ENCODE measurements at places on chromosomes 16 and 17. TPM values are rescaled to one million over a fixed set of nuclear protein-coding genes. Genes with fewer than 3 reads are reported as not detected.

NOXO1 gene
- not detected for total RNA-seq

RCVRN gene
- total RNA-seq: not detected

OTOA gene
- total RNA-seq: not detected

GPR139 gene
- not detected for total RNA-seq

OR2C1 gene
- total RNA-seq: not detected

TMEM238L gene
- total RNA-seq: not detected

BRIP1 gene
- total RNA-seq: 12.2 TPM

KCNJ12 gene
- 0.51 TPM for total RNA-seq

MYL11 gene
- not detected for total RNA-seq

DRC7 gene
- total RNA-seq: 0.13 TPM

CA10 gene
- total RNA-seq: not detected

HSD11B2 gene
- total RNA-seq: not detected

TBX6 gene
- 0.60 TPM for total RNA-seq

BBS2 gene
- 44.8 TPM for total RNA-seq

FNDC8 gene
- not detected for total RNA-seq

TMC7 gene
- total RNA-seq: 7.0 TPM

EFNB3 gene
- 1.1 TPM for total RNA-seq

FAM20A gene
- not detected for total RNA-seq

DOC2B gene
- total RNA-seq: 0.22 TPM

AHSP gene
- not detected for total RNA-seq

CD300E gene
- not detected for total RNA-seq

PHB1 gene
- total RNA-seq: 231 TPM

DHRS7C gene
- total RNA-seq: not detected

TLCD3B gene
- total RNA-seq: 0.99 TPM

TBC1D28 gene
- not detected for total RNA-seq

NPIPA3 gene
- 3.0 TPM for total RNA-seq

HS3ST3B1 gene
- total RNA-seq: not detected

CTF1 gene
- total RNA-seq: 1.5 TPM

CCL2 gene
- 238 TPM for total RNA-seq

GAST gene
- total RNA-seq: not detected

PDP2 gene
- 9.3 TPM for total RNA-seq

FGF11 gene
- not detected for total RNA-seq

ITGB4 gene
- total RNA-seq: 4.1 TPM

PRAC1 gene
- total RNA-seq: not detected

FBXW10 gene
- not detected for total RNA-seq

ZPBP2 gene
- total RNA-seq: not detected

SOCS3 gene
- 13.6 TPM for total RNA-seq

SLC9A5 gene
- 4.2 TPM for total RNA-seq

VPS9D1 gene
- total RNA-seq: 15.5 TPM

DBNDD1 gene
- 28.2 TPM for total RNA-seq

ZP2 gene
- total RNA-seq: not detected

RNF112 gene
- total RNA-seq: 0.11 TPM

OR1F1 gene
- total RNA-seq: not detected

CAPNS2 gene
- 3.2 TPM for total RNA-seq

OTOP3 gene
- total RNA-seq: not detected

AANAT gene
- total RNA-seq: not detected
